ENCODE measurements at places on chromosomes 16 and 17. TPM values are rescaled to one million over a fixed set of nuclear protein-coding genes. Genes with fewer than 3 reads are reported as not detected.
A peak's percentile ranks its signal among the peaks of the same experiment; 100 is the strongest.

NPB gene
- total RNA-seq = 3.9 TPM

CD300LB gene
- not detected for total RNA-seq

GRCh38 chr16:49019081-49019633 lies 262.5 kb downstream of the CBLN1 start:
- H3K4me1 ChIP-seq = peaks cover 15% of the 10 kb centered on the region
- no peak for DNase-seq
- no peaks in the 10 kb centered on the region for H3K36me3 ChIP-seq
- no peak overlapping the region for H3K27ac ChIP-seq
- no peak overlapping the region for H3K4me3 ChIP-seq
- H3K27me3 ChIP-seq = no peaks in the 10 kb centered on the region

DNA sequence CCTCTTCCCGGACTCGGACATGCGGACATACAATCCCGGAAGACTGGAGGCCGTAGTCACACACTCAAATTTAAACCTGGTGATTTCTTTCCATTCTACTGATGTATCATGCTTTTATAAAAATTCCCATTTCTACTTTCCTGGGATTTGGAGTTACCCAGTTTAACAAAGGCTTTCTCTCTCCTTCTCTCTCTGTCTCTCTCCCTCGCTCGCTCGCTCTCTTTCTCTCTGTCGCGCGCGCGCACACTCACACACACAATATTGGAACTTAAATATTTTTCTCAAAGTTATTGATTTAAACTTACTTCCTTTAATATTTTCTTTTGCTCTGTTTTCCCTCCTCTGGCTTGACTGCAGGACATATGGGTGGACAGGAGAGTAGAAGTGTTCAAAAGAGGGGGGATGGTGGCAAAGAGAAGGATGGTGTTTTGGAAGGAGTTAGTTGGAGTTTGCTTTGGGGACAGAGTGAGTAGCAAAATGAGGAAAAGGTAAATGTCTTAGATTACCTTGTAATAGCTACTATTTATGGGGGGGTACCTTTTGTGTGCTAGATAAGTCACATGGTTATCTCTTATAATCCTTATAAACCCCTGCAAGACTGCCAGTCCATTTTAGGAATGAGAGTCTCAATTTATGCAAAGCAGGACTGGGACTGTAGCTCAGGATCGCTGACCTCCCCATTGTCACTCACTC lies 878 bp upstream of the TRIM25 start:
- peak overlapping the region; percentile 81 for H3K4me3 ChIP-seq
- H3K36me3 ChIP-seq = peaks cover 4% of the 10 kb centered on the region
- peaks cover 30% of the 10 kb centered on the region for H3K4me1 ChIP-seq
- no peaks in the 10 kb centered on the region for H3K27me3 ChIP-seq
- peak; percentile 55 for DNase-seq

DNA sequence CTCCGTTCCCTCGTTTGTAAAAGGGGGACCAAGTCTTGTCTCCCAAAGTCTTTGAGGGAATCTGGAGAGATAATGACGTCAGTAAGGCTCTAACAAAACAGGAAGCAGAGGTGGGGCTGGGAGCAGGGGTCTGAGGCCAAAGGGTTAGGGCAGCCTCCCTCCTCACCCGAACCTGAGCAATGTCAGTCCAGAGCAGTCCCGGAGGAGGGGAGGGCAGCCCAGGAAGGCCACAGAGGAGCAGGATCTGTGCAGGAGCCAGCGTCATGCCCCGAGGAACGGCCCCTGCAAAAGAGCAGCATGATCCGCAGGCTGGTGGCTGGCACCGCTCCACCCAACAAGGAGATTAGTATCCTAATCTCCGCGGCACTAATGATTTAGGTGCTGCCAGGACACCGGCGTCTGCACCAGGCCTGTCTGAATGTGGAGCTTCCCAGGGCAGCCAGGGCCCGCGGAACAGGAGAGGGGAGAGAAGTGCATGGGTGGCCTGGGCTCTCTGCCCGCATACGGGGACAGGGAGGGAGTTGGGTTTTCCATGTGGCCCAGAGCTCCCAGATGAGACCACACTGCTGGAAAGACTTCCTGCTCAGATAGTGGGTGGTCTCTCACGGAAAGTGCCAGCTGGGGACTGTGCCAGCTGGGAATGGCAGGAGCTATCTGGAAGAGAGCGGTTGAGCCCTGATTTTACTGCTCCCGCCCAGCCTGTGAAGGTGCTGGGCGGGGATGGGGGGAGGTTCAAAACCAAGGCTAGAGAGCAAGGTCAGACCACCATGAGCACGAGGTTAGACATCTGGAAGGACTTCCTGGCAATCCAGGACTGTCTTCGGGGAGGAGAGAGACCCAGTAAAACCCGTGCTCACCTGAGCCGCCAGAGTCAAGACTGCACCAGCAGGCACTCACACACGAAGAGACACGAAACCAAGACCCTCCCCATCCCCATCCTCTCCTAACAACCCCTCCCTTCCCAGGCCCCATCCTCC lies 11.0 kb upstream of the KRT17 start:
- no peaks in the 10 kb centered on the region for H3K36me3 ChIP-seq
- H3K4me1 ChIP-seq = peaks cover 12% of the 10 kb centered on the region
- no peaks in the 10 kb centered on the region for H3K27me3 ChIP-seq

DNA sequence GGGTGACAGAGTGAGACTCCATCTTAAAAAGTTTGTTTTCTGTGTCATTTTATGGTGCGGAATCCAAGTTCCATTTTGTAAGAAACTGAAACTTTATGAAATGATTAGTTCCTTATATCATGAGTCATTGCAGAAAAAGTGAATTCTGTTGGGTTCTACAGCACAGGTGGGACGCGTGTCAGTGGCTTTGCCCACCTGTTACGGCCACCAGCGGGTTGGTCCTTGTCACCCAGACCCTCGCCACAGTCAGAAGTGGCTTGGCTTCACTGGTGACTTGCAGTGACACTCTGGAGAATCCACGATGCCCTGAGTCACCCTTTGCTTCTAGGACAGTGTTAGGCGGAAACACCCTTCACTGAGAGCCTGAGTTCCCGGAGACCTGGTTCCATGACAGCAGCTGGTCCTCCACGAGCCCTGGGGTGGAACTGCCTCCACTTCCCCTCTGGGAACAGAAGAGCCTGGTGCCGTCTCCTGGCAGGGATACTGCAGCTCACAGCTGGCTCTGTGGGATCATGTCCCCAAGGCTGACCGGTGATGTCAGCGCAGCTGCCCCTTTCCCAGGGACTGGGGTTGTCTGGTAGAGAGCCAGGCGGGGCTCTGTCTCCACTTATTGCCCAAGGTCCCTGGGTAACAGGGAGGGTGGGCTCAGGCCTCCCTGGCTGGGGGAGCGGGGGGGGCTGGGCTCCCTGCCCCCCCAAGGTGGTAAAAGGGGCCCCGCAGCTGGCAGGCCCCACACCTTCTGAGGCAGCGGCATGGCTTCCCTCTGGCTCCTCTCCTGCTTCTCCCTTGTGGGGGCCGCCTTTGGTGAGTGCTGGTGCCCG lies at the start of gene CTRB1:
CTRB1 (plus strand) TSS at position 733 of the 821 bp plus-strand sequence; CDS start at position 753, 20 bp downstream.
- no peak within 1 kb of the TSS for H3K4me3 ChIP-seq
- H3K27ac ChIP-seq = no peak within 1 kb of the TSS
- no peaks in the 10 kb centered on the region for H3K4me1 ChIP-seq
- H3K27me3 ChIP-seq = no peaks in the 10 kb centered on the region
- H3K36me3 ChIP-seq = no peaks in the 10 kb centered on the region

DNA sequence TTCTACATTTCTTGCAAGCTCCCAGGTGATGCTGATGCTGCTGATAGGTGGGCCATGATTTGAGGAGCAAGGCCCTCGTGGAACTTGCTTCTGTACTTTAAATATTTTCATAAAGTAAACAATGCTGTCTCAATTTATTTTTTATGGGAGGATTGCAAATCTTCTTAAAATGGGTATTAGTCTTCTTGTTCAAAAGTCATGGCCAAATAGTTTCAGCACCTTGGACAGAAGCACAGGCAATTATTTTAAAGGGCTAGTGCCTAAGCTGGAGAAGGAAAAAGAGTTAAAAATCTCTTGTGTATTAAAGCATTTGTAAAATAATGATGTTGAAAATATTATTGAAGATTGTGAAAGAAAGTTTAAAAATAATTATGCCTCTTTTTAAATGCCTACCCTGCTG lies 50.5 kb downstream of the GPR139 start:
- H3K36me3 ChIP-seq = no peaks in the 10 kb centered on the region
- H3K27me3 ChIP-seq = peaks cover 7% of the 10 kb centered on the region
- no peak overlapping the region for H3K4me3 ChIP-seq
- no peaks in the 10 kb centered on the region for H3K4me1 ChIP-seq
- DNase-seq = no peak

- peak overlapping the region; percentile 16 for H3K4me3 ChIP-seq
- no peaks in the 10 kb centered on the region for H3K4me1 ChIP-seq
- DNase-seq = no peak
- no peak overlapping the region for H3K27ac ChIP-seq
- H3K27me3 ChIP-seq = no peaks in the 10 kb centered on the region
- H3K36me3 ChIP-seq = no peaks in the 10 kb centered on the region
Observed at GRCh38 chr16:89017543-89018281, 40.7 kb upstream of the CBFA2T3 start.

DNA sequence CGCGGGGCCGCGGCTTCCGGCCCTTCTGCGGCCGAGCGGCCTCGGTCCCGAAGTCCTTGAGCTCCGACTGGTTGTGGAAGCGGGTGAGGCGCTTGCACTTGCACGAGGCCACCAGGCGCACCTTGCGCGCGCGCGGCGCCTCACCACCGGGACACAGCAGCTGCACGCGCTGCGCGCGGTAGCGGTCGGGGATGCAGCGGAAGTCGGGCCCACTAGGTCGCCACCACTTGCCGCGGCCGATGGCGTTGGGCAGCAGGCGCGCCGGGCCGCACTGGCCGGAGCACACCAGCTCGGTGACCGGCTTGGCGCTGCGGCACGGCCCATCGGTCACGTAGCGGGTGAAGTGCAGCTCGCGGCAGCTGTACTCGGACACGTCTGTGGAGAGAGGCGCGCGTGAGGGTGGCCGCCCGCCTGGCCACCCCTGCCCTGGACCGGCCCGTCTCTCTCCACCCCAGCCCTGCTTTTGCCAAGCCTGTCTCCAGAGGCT lies 3.2 kb downstream of the SOST start:
- no peak for DNase-seq
- no peaks in the 10 kb centered on the region for H3K27me3 ChIP-seq
- H3K4me1 ChIP-seq = no peaks in the 10 kb centered on the region
- peak overlapping the region; percentile 18 for H3K4me3 ChIP-seq
- H3K27ac ChIP-seq = no peak overlapping the region
- H3K36me3 ChIP-seq = no peaks in the 10 kb centered on the region

DNA sequence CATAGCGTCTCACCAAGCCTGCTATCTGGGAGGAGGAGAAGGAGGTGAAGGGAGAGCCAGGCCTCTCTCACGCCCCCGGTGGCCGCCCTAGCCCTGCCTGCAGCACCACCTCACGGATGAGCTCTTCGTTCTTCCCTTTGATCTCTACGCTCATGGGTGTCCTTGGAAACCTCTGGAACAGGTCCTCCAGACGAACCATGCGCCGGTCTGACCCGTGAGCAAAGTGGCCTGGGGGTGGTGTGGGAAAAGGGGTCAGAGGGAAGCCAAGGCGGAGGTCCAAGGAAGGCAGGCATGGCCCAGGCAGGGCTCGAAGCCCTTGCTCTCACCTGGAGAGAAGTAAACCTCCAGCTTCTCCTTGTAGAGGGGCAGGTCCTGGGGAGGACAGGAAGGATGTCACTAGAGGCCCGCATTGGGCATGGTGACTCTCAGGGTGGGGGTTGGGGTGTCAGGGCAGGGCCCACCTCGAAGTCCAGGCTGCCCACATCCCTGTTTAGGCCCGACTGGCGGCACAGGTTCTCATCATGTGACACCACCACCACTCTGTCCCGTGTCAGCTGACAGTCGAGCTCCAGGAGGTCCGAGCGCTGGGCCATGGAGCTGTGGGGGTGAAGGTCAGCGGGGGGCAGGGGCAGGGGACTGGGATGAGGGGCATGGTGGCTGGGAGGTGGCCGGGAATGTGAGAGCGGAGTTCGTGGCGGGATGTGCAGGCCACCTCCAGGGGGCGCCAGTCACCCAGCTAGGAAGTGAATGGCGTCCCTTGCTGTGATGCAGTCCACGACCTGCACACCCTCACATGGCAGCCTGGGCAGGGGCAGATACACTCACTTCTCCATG lies 923 bp downstream of the GDPD3 start:
- no peaks in the 10 kb centered on the region for H3K36me3 ChIP-seq
- no peak for DNase-seq
- no peaks in the 10 kb centered on the region for H3K4me1 ChIP-seq
- no peaks in the 10 kb centered on the region for H3K27me3 ChIP-seq
- H3K27ac ChIP-seq = no peak overlapping the region

DNA sequence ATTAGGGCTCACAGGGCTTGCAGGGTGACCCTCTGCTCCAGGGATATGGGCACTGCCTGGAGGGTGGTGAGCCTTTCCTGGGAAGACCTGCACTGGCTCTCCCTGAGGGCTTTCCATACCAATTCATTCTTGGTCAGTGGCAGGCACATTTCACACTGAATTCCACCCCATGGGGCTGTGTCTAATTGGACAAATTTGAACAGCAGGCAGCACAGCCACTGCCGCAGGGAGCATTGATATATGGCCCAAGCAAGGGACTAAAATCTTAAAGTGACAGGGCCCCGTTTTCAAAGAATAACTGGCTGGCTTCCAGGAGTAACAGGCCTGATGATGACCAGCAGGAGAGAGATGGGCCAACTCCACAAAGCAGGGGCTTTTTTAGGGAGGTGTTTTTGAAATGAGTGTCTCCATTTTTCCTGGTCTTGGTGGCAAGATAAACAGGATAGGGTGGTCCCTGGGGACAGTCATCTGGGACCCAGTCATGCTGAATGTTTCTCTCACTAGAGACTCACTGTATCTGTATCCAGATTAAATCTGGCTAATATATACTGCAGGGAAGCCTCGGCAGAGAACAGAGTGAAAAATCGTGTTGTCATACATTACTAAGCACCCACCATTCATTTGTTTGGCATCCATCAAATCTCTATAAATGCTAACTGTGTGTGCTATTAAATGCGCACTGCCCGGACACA lies 74.1 kb upstream of the TBX2 start:
- no peaks in the 10 kb centered on the region for H3K36me3 ChIP-seq
- peak overlapping the region; percentile 55 for H3K27ac ChIP-seq
- H3K27me3 ChIP-seq = no peaks in the 10 kb centered on the region
- H3K4me3 ChIP-seq = no peak overlapping the region
- DNase-seq = no peak
- peaks cover 32% of the 10 kb centered on the region for H3K4me1 ChIP-seq

GRCh38 chr16:58518083-58518979 lies 3.0 kb downstream of the SETD6 start:
- H3K27ac ChIP-seq = no peak overlapping the region
- no peak overlapping the region for H3K4me3 ChIP-seq
- peaks cover 6% of the 10 kb centered on the region for H3K4me1 ChIP-seq
- DNase-seq = no peak

- H3K27me3 ChIP-seq = peaks cover 6% of the 10 kb centered on the region
- no peak overlapping the region for H3K27ac ChIP-seq
- DNase-seq = no peak
- H3K4me3 ChIP-seq = no peak overlapping the region
- no peaks in the 10 kb centered on the region for H3K36me3 ChIP-seq
- H3K4me1 ChIP-seq = peaks cover 11% of the 10 kb centered on the region
Observed at GRCh38 chr17:50203086-50203485, 1.7 kb upstream of the COL1A1 start.

GRCh38 chr16:2432801-2433505 lies 3.7 kb downstream of the CCNF start:
- no peak for DNase-seq
- no peak overlapping the region for H3K27ac ChIP-seq
- peaks cover 13% of the 10 kb centered on the region for H3K4me1 ChIP-seq
- peaks cover 23% of the 10 kb centered on the region for H3K36me3 ChIP-seq
- H3K4me3 ChIP-seq = no peak overlapping the region
- no peaks in the 10 kb centered on the region for H3K27me3 ChIP-seq
